ENCODE measurements at places on chromosomes 1 and 21.
A peak's percentile ranks its signal among the peaks of the same experiment; 100 is the strongest.

GRCh38 chr1:23188434-23188884 lies 19.8 kb upstream of the LUZP1 start:
- DNase-seq = no peak

- DNase-seq = no peak
Observed at GRCh38 chr1:224594360-224594759, 21.8 kb upstream of the CNIH3 start.

DNA sequence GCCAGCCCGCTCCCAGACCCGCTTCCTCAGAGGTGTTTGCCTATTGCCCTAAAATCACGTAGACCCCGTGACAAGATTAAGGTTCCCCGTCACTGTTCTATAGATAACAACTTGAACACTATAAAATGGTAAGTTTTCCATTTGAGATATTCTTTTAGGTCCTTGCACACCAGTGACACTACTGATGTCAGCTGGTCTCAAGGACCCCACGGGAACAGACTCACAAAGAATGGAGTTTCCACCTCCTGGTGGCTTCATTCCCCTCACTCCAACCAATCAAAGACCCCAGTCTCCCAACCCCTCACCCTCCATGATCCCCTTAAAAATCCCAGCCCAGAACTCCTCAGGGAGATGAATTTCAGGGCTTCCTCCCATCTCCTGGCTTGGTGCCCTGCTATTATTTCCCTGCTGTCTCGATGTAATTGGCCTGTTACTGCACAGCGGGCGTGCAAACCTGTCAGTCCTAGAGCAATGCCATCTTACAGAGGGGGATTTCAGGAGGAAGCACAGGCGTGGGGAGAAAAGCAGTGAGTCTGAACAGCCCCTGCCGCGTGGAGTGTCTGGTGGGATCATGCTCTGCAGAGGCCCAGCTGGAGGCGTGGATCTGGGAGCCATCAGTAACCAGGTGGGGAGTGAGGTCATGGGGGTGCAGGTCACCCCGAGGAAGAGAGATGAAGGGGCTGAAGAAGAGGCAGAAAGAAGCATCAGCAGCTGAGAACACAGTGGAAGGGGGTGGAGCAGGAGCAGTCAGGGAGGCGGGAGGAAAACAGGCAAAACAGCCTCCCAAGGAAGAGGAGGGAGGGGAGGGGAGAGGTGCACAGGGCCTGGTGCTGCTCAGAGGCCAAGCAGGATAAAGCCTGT lies 35.1 kb upstream of the LBR start:
- no peak for DNase-seq

DNA sequence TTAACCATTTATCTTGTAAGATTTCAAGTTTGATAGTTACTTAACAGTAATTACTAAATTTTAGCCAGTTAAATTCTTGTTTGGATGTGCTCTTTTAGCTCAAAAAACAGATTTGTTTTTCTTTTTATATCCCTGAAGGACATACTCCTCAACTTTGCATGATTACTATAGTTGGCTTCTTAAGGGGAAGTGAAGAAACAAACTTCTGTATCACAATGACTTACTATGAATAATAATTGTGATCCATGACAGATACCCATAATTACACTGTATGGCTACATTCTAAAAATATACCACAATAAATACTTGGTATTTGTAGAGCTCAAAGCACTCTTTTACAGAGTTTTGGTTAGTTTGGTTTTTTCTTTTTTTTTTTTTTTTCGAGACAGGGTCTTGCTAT lies 55.8 kb downstream of the IARS2 start:
- no peak for DNase-seq

- no peak for DNase-seq
Observed at GRCh38 chr1:216616425-216616824, 106.8 kb downstream of the ESRRG start.

GRCh38 chr1:38724160-38725131 lies 135.1 kb downstream of the RRAGC start:
- no peak for DNase-seq

GRCh38 chr1:9860887-9861286 lies 37.1 kb upstream of the CLSTN1 start:
- no peak for DNase-seq

- no peak for DNase-seq
Observed at GRCh38 chr1:27634177-27634984, 604 bp downstream of the FGR start.

DNA sequence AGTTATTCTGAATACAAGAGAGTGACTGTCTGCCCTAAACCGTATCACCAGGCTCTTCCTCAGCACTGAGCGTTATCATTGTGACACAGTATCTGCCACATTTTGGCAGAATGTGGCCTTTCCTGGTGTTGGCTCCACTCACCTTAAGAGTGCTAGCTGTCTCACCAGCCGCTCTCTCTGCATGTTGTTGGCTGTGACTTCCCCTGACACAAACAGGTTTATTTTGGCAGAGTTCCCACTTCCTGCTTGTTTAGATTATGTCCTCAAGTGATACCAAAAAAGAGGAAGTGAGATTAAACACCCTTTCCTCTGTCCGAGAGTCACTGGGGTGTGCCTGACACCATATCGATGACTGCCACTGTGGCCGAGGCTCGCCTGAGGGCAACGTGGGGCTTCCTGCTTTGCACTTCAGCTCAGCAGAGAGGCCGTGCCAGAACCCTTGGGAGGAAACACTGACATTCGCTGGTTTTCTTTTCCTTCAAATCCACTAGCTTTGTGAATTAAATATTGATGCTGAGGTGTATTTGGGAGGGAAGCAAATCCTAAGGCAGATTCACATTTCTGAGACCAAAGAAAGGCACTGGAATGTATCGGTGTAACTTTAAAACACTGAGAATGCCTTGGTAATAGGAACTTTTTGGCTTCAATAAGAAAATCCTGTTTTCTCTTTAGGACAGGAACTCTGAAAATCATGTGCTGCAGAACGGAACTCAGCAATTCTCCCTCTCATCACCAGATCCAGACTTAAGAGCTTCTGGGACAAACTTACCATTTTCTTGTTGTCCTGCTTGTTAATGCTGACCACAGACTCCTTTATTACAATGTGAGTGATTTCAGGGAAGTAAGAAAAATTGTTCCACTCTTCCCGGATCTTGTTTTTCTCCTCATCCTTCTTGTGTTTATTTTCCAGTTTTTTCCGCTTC lies 102.1 kb downstream of the JAK1 start:
- DNase-seq = no peak

GRCh38 chr1:211355873-211356272 lies 29.2 kb downstream of the TRAF5 start:
- DNase-seq = no peak

- no peak for DNase-seq
Observed at GRCh38 chr1:168643152-168643551, 66.7 kb downstream of the XCL1 start.

DNA sequence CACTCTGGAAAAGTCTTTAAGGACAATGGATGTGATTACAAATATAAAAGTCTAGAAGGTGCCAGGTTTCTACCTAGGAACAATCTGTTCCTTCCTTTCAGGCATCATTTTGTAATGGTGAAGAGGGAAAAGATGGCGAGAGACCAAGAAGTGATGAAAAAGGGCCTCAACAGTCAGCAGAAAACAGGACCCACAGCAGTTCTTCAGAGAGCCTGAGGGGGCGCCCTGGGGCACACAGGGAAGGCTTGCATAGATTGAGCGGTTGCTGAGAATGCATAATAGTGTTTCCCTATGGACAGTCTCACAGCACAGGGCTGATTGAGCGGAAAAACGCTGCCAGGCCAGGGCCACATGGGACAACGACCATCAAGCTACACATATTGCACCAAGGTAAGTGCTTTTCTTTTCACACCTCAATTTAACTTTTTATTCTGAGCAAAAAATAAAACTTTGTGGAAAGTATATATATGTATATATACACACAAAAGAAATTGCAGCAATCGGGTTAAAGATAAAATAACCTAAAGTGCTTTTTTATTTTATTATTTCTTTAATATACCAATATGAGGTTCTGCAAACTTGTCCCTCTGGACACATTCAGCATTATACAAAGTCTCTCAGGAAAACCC lies 3.1 kb upstream of the YRDC start:
- DNase-seq = no peak

GRCh38 chr1:218521414-218522169 lies 176.5 kb downstream of the TGFB2 start:
- DNase-seq = no peak

GRCh38 chr1:25615563-25616094 lies 962 bp upstream of the MAN1C1 start:
- no peak for DNase-seq

DNA sequence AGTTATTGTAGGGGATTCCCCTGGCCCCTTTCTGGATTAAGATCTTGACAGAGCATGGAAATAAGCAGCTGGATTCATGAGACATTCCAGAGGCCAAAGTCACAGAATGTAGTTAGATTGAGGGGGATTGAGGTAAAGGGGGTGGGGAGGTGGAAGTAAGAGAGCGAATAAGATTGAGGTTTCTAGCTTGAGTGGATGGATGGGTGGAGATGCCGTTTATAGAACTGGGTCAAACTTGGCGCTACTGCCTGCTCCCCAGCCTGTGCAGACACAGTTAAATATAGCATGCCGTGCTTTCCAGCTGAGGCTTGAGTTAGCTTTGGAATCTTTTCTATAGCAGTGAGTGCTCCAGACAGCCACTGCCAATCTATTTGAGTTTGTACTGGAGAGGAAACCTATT lies 85.7 kb downstream of the DYRK1A start:
- DNase-seq = no peak

GRCh38 chr21:37737507-37737906 lies 178.8 kb downstream of the KCNJ6 start:
- DNase-seq = no peak

- no peak for DNase-seq
Observed at GRCh38 chr1:109653306-109653705, 2.6 kb upstream of the GSTM4 start.

- DNase-seq = no peak
Observed at GRCh38 chr1:54163573-54163972, 10.8 kb upstream of the CDCP2 start.

GRCh38 chr1:106879538-106879937 lies 176.9 kb upstream of the PRMT6 start:
- DNase-seq = no peak

DNA sequence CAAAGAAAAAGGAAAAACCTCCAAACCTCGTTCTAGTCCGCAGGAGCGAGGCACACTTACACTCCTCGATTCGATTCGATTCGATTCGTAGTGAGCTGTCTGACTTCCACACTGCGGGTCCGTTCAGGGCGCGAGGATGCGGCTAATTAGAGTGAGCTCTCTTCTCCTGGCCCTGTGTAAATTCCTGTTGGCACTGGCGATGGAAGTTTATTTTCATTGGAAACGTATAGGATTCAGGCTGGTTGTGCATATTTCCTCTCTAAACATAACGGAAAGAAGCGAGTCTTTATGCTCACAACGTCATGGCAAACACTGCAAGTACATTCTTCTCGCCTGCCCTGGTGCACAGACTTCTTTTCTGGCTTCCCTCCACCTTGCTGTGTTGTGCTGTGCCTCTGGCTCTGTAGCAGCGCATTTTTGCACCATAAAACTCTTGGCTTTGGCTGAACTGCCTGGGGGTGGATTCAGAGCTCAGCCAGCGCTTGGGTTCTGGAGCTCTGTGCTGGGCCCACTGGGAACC lies 2.7 kb downstream of the HUNK start:
- DNase-seq = no peak

DNA sequence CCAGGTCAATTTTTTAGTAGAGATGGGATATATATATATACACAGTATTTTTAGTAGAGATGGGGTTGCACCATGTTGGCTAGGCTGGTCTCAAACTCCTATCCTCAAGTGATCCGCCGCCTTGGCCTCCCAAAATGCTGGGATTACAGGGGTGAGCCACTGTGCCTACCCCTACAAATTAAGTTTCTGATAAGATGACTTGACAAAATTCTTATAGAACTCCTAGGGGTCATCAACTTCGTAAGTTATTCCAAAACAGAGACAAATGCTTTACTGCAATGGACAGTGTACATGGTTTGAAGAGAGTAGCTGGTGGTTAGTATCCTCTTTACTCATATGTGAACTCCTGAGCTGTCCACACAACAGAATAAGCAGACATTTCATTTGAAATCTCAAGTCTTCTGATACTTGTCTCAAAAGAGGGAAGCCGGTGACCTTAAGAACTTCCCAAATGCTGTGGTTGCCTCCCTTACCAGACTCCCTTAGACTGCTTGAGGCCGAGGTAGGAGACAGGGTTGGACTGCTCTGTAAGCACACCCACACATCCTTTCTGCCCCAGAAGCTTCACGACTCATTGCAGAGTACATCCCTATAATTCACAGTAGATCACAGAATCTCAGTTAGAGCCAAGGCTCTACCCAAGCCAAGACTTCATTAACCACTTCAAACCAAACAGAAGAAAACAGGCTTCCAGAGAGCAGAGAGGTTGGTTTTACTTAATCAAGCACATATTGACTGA lies 244.1 kb upstream of the IRF2BP2 start:
- DNase-seq = no peak

DNA sequence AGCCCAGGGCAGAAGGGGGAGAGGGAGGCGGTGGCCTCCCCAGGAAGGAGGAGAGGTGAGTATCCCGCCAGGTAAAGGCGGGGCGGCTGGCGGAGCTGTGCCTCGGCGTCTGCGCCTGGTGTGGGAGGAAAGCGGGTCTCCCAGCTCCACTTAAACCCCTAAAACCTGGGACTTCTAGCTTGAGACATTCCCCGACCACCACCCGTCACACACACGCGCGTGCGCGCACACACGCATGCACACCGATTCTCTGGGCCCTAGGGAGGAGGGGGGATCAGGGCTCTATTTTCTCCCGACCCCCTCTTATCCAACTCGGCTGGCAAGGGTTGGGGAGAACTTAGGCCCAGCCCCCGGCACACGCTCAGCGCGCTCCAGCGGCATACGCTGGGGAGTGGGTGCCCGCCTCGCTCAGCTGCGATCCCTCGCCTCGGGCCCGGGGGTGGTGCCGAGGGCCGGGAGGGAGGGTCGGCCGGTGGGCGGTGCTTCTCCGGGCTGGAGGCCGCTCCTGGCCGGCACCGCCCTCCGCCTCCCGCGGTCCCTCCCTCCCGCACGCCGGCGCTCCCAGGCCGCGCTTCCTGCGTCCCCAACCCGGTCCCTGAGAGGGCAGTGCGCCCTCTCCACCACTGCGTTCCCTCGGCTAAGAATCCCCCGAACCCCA lies at the start of gene TMEM51:
TMEM51 (plus strand) TSS at position 564 of the 658 bp plus-strand sequence. CDS start 61,341 bp downstream, outside the sequence.
- DNase-seq = peak; percentile 23

GRCh38 chr1:158185770-158186169 lies 5.1 kb downstream of the CD1D start:
- DNase-seq = no peak

GRCh38 chr1:147497826-147498225 lies 43.5 kb upstream of the BCL9 start:
- no peak for DNase-seq

- DNase-seq = no peak
Observed at GRCh38 chr1:204062106-204062505, 10.8 kb upstream of the SOX13 start.
